ENCODE measurements at places on chromosomes 4 and X. TPM values are rescaled to one million over a fixed set of nuclear protein-coding genes. Genes with fewer than 3 reads are reported as not detected.

Gene FATE1
- total RNA-seq: not detected

Gene FAM9B
- not detected for total RNA-seq

Gene SUPT20HL1
- total RNA-seq: not detected

Gene ANXA10
- 1.1 TPM for total RNA-seq

Gene HPGDS
- total RNA-seq: not detected

Gene NUDT10
- 2.7 TPM for total RNA-seq

Gene GYPA
- total RNA-seq: not detected

GRCh38 chr4:25377572-25378436 lies 741 bp downstream of the ANAPC4 start:
- DNase-seq: peak; percentile 62
- H3K27me3 ChIP-seq: no peaks in the 10 kb centered on the region
- H3K4me3 ChIP-seq: peak overlapping the region; percentile 94
- H3K4me1 ChIP-seq: peaks cover 15% of the 10 kb centered on the region

GRCh38 chrX:88903989-88904718 lies 157.1 kb downstream of the CPXCR1 start:
- DNase-seq: no peak
- no peak overlapping the region for H3K27ac ChIP-seq
- H3K27me3 ChIP-seq: no peaks in the 10 kb centered on the region
- no peaks in the 10 kb centered on the region for H3K4me1 ChIP-seq

GRCh38 chr4:143384381-143384994 lies 47.8 kb downstream of the GAB1 start:
- H3K36me3 ChIP-seq: no peaks in the 10 kb centered on the region
- H3K27me3 ChIP-seq: no peaks in the 10 kb centered on the region
- H3K4me1 ChIP-seq: peaks cover 33% of the 10 kb centered on the region
- no peak overlapping the region for H3K4me3 ChIP-seq

DNA sequence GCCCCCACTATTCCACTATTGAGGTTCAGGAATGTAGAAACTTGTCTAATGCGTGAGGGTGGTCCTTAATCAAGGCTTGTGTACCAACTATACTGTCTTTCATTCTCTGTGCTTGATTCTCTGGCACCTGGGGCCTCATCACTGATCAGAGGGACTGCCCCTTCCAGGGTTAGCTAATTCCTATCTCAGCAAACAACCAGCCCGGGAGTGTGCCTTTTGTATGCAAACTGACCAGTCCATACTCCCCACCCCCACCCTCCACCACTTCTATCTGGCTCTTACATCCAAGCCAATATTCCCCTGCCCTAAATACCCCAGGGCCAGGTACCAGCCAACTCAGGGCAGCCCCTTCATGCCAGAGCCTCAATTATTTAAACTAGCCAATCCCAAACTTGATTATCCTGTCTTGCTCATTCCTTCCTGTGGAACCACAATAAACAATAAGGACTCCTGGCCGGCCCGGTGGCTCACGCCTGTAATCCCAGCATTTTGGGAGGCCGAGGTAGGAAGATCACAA lies 59.3 kb downstream of the FTHL17 start:
- H3K4me1 ChIP-seq: no peaks in the 10 kb centered on the region
- H3K4me3 ChIP-seq: no peak overlapping the region
- no peaks in the 10 kb centered on the region for H3K27me3 ChIP-seq

DNA sequence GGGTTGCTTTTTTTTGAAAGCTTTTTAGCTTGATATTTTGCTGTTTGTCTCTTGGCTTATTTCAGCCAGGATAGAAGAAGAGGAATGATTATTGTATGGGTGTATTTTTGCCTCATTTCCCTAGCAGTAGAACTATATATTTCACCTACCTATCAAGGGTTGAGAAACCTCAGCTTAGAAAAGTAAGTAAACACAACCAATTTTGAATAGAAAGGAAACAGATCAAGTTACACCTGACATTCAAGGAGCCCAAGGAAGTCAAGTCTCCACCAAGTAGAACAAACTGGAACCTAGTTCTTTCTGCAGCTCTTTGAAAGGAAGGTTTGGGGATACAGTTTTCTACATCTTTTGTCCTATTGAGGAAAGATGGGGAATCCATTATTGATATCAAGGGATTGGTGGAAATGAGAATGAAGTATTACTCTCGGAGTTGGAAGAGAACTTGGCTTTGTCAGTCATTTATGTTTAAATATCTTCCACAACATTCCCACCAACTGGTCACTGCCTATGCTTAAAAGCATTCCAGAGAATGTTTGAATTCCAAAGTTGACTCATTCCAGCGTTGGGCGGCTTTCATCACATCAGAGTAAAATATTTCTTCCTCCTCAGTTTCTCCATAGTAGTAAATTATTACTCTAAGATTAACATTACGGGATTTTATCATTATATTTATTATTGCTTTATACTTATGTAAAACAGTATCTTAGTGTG lies 207.8 kb upstream of the CNKSR2 start:
- DNase-seq: no peak
- H3K27ac ChIP-seq: no peak overlapping the region
- H3K27me3 ChIP-seq: no peaks in the 10 kb centered on the region
- no peak overlapping the region for H3K4me3 ChIP-seq
- no peaks in the 10 kb centered on the region for H3K36me3 ChIP-seq

DNA sequence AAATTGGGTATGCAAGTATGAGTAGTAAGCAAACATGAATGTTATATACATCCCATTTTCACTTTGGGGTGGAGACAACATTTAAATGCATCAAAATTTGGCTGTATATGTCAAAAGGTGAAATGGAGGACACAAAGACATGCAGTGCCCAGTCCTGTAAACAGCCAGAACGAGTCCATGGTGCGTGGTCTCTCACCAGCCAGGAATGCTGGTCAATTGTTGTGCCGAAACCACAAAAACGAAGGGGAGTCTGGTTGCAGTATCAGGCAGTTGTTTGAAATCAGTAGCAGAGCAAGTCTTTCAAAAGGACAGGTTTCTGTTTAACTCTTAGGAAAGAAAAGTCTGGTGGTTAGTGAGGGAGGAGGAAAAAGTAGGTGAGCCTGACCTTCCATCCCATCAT lies 22.3 kb upstream of the RNF150 start:
- H3K4me3 ChIP-seq: no peak overlapping the region
- DNase-seq: no peak
- H3K27me3 ChIP-seq: no peaks in the 10 kb centered on the region
- H3K27ac ChIP-seq: no peak overlapping the region
- no peaks in the 10 kb centered on the region for H3K4me1 ChIP-seq
- H3K36me3 ChIP-seq: no peaks in the 10 kb centered on the region

- no peak overlapping the region for H3K4me3 ChIP-seq
- no peak overlapping the region for H3K27ac ChIP-seq
- no peaks in the 10 kb centered on the region for H3K4me1 ChIP-seq
- no peak for DNase-seq
Observed at GRCh38 chrX:6732101-6732500, 197.2 kb upstream of the VCX3A start.

- H3K27ac ChIP-seq: no peak overlapping the region
- H3K36me3 ChIP-seq: no peaks in the 10 kb centered on the region
- DNase-seq: no peak
- H3K4me3 ChIP-seq: peak overlapping the region; percentile 40
- no peaks in the 10 kb centered on the region for H3K27me3 ChIP-seq
Observed at GRCh38 chr4:147194604-147195003, 248.9 kb upstream of the TTC29 start.

GRCh38 chrX:44568196-44568595 lies 25.5 kb upstream of the FUNDC1 start:
- no peaks in the 10 kb centered on the region for H3K36me3 ChIP-seq
- no peak for DNase-seq
- H3K27me3 ChIP-seq: no peaks in the 10 kb centered on the region
- H3K4me1 ChIP-seq: no peaks in the 10 kb centered on the region
- no peak overlapping the region for H3K4me3 ChIP-seq
- H3K27ac ChIP-seq: no peak overlapping the region

GRCh38 chrX:63761639-63762038 lies 23.4 kb downstream of the ARHGEF9 start:
- no peaks in the 10 kb centered on the region for H3K27me3 ChIP-seq
- no peak overlapping the region for H3K27ac ChIP-seq
- H3K4me1 ChIP-seq: no peaks in the 10 kb centered on the region

DNA sequence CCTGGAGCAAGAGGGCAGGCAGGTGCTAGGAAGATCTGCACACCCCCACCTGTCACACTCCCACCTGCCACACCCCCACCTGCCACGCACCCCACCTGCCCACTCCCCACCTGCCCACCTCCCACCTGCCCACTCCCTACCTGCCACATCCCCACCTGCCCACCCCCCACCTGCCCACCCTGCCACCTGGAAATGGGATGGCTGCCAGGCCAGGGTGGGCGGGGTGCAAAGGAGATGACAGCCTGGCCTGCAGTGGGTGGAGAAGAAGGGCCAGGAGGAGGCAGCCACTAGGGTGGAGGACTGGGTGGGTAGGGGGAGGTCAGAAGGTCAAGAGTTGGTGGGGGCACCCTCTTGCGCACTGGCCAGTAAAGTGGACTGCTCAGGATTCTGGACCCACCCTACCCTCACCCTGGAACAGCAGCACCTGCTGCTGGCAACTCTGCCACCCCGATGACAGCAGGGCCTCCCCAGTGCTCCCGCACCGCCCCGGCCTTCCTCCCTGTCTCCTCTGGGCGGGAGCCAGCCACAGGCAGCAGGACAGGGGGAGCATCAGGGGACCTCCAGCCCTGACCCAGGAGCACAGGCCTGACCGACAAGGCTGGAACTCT lies 66.8 kb upstream of the NKX1-1 start:
- peak; percentile 47 for DNase-seq
- H3K4me3 ChIP-seq: no peak overlapping the region
- H3K27me3 ChIP-seq: peaks cover 16% of the 10 kb centered on the region
